ENCODE measurements at places on chromosomes 7 and 10.

- DNase-seq, result no peak
Observed at GRCh38 chr7:1590476-1590875, 20.6 kb upstream of the PSMG3 start.

- no peak for DNase-seq
Observed at GRCh38 chr7:42445691-42446090, 208.7 kb upstream of the GLI3 start.

DNA sequence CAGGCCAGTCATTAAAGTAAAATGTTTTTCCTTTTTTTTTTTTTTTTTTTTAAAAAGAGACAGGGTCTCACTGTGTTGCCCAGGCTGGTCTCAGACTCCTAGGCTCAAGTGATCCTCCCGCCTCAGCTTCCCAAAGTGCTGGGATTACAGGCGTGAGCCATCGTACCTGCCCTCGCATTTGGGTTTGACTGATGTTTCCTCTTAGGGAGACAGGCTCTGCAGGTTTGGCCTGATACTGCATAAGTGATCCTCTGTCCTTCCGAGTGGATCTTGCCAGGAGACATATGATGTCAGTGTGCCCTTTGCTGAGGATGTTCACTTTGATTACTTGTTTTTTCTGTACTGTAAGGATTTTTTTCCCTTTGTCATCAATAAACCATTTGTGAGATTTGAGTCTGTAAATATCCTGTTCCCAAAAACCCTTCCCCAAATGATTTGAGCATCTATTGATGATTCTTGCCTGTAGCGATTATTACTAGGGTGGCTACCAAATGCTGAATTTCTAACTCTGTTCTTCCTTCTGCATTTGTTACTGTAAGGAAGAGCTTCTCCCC, 19.7 kb downstream of the LIMK1 start:
- DNase-seq, result no peak

DNA sequence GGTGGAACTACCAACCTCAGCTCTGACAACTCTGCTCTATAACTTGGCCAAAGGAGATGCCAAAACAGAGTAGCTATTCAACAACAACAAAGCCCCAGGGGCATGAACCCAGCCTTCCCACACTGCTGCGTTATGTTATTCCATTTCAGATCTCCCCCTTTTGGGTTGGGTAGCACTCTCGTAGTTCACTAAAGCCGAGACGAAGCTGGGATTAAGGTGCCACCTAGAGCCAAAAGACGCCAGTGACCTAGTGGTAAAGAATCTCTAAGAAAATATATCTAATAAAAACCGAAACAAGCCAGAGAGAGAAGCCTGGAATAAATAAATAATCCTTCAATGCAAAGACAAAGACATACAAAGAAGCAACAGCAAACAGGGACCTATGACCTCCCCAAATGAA, 217.3 kb downstream of the HERPUD2 start:
- no peak for DNase-seq

DNA sequence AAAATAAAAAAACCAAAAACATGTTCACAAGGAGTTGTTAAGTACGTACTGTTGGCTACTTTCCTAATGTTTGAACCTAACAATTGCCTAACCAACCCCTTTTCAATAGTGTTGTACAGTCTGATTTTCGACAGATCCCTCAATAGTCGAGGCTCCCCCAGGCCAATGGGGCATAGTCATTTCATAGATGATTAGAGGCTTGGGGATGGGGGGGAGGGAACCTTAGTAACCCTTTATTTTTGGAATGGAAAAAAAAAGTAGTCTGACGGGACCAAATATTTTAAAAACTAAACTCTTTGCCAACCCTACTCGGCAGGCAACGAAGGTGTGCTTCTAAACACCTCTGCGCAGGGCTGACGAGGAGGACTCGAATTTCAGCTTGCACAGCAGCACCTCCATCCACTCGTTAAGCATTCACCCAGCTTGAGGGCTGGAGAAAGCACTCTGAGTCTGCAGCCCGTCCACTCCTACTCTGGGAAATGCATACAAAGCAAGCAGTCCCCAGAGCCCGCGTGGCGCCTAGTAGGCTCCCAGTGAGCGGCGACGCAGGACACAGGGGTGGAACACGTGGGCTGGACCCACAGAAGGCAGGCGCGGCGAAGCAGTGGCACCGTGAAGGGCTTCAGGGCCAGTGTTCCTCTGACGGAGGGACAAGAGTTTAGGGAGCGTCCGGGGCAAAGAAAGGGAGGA, 899 bp downstream of the PUS7 start:
- peak; percentile 66 for DNase-seq

- DNase-seq, result peak; percentile 67
Observed at GRCh38 chr7:127392182-127392565, 334 bp downstream of the ZNF800 start.
